ENCODE measurements at places on chromosomes 11 and 22.
A peak's percentile ranks its signal among the peaks of the same experiment; 100 is the strongest.

- peak; percentile 41 for DNase-seq
These were observed 11.8 kb downstream of the TBC1D10A start for GRCh38 chr22:30314915-30315314.

DNA sequence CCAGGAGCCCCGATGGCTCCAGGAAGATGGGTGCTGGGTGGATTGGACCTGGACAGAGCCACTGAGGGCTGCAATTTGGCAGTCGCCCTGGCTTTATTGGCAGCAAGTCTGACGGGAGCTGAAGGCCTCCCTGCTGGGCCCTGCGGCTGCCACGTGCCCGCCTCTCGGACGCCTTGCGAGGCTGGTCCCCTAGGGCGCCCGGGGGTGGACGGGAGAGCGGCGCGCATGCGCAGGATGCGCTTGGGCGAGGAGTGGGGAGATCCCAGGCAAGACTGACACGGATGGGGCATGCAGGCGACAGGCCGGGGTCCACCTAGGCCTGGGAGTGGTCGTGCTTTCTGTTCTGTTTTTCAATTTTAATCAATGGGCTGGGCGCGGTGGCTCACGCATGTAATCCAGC lies 150.0 kb downstream of the ADAMTS15 start:
- no peak for DNase-seq

- no peak for DNase-seq
These were observed 141.7 kb upstream of the TBCEL start for GRCh38 chr11:120882175-120882574.

DNA sequence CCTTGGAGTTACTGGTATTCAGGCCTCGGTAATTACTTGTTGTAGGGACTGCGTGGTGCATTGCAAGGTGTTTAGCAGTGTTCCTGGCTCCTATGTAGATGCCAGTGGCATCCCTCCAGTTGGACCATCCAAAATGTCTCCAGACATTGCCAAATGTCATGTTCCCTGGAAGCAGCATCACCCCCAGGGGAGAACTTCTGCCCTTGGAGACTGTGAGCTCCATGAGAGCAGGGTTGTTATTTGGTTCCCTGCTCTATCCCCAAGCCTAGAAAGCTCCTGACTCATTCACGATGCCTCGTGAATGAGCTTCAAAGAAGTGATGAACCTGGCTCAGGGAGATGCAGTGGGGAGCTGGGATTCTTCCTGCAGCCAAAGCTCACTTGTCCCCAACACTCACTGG lies 4.8 kb upstream of the CD248 start:
- no peak for DNase-seq

GRCh38 chr11:33554219-33554618 lies 146.4 kb downstream of the C11orf91 start:
- DNase-seq: no peak

GRCh38 chr11:121039971-121040613 lies 16.2 kb downstream of the TBCEL start:
- no peak for DNase-seq

DNA sequence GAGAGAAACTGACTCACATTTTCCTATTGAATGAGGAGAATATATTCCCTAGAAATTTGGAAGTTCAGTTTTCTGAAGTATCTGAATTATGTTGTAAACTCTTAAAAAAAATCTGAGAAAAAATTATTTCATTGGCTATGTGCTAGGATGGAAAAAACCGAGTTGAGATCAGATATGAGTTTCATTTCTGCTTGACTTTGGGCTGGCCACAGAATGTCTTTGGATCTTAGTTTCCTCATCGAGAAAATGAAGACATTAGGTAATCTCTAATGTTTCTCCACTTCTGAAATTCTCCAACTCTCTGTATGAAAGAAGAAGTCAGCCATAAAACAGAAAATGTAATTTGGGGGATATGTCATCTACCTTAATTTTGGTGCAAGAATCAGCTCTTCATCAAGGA lies 28.8 kb downstream of the SLN start:
- DNase-seq: no peak

DNA sequence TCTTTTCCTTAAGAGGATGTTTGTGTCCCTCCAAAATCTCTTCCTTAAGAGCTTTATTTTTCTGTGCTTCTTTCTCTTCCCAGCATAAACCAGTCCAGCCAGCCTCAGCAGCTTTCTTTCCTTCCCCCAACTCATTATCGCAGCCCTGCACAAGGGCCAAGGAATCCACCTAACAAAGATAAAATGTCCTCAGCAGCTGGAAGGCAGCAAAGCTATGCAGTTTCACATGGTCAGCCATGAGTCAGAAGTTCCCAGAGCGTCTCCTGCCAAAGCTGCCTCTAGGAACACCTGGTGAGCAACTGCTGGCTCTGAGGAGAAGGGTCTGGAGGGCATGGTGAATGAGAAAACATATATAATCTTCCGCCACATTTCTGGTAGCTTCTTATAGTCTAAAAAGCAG lies 45.3 kb upstream of the HMGXB4 start:
- DNase-seq: no peak

- no peak for DNase-seq
These were observed 1031.1 kb downstream of the TBC1D22A start for GRCh38 chr22:47793304-47794101.

DNA sequence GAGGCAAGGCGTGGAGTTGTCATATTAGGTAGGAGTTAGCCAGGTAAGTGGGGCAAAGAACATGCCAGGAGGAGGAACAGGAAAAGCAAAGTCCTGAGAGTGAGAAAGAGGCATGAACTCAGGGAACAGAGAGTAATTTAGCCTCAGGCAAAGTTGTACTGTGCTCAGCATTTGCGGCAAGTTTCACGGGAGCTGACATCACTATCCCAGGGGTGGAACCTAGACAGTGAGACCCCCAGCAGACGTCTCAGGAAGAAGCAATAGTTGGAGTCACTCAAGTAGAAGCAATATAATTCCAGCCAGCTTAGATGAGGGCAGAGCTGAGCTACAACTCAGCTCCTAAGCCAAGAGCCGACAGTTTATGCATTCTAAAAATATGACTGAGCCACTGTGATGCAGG lies 426.0 kb upstream of the ISX start:
- no peak for DNase-seq

DNA sequence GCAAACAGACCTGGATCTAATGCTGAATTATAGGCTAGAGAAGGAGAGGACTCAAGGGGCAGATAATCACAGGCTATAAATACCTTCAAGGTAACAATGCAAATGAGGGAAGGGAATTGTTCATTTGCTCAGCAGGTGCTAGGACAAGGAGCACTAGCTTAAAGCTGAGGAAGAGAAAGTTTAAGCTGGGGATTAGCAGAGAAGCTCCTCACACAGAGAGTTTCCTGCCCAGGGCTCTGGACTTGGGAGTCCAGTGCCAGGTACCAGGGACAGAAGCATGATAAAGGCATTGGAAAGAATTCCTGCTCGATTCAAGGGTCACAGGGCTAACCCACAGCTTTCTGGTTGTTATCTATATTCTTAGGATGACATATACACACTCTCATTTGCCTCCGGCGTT lies 509.9 kb downstream of the NTM start:
- DNase-seq: no peak

GRCh38 chr11:119158467-119158866 lies 9.6 kb downstream of the ABCG4 start:
- no peak for DNase-seq

GRCh38 chr22:42939941-42940653 lies 74.9 kb downstream of the PACSIN2 start:
- DNase-seq: no peak

GRCh38 chr11:124738713-124739478 lies 846 bp upstream of the NRGN start:
- DNase-seq: no peak

DNA sequence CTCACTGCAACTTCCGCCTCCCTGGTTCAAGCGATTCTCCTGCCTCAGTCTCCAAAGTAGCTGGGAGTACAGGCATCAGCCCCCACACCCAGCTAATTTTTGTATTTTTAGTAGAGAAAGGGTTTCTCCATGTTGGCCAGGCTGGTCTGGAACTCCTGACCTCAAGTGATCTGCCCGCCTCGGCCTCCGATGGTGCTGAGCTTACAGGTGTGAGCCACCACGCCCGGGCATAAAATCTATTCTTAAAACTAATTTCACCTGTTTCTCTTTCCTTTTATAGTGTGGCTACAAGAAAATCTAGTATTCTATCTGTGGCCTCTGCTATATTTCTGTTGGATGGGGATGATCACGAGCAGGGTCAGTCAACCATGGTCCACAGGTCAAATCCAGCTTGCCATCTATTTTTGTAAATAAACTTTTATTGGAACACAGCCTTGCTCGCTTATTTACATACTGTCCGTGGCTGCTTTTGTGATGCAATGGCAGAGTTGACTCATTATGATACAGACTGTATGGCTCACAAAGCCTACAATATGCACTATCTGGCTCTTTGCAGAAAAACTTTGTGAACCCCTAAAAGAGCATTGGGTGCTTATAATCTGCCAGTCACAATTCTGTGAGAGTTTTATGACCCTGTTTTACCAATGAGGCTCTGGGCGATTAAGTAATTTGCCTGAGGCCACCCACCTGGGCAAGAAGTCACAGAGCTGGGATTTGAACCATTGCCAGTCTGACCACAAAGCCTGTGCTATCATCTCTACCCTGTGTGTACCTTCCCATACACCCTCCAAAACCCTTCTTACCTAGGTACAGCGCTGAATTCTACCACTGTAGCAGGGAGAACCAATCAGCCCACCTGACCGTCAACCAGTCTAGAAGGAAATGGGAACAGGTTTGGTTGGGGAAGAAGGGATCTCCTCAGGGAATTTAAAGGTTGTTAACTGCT lies 28.3 kb downstream of the SLC1A2 start:
- no peak for DNase-seq

DNA sequence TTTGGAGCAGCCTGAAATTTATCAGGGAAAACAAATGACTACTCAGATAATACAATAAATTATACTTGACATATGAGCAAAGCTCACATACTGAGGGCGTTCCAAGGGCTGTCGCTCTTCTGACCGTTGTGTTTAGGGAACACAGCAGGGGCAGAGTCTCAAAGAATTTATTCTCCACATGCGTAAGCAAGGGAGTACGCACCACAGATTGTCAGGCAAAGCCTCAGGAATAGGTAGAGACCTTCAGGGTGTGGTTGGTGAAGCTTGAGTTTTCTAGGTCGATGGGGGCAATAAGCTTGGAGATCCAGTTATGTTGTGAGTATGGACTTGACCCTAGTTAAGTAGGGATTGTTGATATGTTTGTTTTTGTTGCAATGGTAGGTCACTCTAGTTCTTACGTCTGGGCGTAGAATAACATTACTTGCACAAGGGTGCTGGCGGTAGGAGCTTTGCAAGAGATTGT lies 830 bp downstream of the ACAT1 start:
- DNase-seq: no peak

- no peak for DNase-seq
These were observed 620.3 kb downstream of the NELL1 start for GRCh38 chr11:21289686-21290085.

- DNase-seq: no peak
These were observed 56.1 kb downstream of the SYT9 start for GRCh38 chr11:7307836-7308235.

DNA sequence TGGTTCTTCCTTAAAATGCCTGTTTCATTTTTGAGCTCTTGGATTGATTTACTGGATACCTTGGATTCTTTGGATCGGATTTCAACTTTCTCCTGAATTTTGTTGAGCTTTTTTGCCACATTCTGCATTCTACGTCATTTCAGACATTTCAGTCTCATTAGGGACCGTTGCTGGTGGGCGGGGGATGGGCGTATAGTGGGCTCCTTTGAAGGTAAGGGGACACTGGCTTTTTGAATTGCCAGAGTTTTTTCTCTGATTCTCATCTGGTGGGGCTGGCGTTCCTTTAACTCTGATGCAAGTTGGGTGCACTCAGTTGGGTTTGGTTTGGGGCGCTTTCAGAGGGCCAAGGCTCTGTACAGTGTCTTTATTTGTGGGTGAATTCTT lies 216.5 kb downstream of the DYNC2H1 start:
- DNase-seq: no peak

DNA sequence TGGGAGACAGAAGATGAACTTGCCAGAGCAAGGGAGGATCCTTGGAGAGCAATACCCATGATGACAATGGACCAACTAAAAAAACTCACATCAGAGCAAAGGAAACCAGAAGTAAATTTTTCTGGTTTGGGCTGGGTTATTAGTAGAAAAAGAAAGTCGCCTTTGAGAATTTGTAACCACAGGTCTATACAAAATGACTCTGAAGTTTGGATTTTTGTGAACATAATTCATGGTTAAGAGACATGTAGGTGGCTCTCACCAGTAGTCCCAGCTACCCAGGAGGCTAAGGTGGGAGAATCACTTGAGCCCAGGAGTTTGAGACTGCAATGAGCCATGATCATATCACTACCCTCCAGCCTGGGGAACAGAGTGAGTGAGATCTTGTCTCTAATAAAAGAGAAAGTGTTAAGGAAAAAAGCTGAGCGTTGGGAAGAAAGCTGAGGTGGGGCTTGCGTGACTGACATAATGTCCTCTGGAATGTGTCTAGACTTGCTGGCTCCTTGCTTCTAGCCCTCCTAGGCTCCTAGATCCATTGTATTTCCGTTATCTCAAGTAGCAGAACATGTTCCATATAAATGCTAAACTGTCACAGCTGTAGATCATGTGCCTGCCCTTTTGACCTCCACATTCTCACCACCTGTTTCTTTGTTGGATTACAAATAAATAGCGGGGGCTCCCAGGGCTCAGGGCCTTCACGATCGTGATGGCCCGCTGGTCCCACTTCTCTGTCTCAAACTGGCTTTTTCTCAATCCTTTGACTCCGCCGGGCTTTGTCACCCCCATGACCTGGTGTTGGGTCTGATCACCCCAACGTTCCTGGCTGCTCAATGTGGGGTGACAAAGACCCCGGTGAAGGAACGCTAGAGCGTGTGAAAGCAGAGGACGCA lies 56.2 kb upstream of the SC5D start:
- no peak for DNase-seq

- DNase-seq: no peak
These were observed 112.1 kb upstream of the ANO1 start for GRCh38 chr11:69965821-69966582.

DNA sequence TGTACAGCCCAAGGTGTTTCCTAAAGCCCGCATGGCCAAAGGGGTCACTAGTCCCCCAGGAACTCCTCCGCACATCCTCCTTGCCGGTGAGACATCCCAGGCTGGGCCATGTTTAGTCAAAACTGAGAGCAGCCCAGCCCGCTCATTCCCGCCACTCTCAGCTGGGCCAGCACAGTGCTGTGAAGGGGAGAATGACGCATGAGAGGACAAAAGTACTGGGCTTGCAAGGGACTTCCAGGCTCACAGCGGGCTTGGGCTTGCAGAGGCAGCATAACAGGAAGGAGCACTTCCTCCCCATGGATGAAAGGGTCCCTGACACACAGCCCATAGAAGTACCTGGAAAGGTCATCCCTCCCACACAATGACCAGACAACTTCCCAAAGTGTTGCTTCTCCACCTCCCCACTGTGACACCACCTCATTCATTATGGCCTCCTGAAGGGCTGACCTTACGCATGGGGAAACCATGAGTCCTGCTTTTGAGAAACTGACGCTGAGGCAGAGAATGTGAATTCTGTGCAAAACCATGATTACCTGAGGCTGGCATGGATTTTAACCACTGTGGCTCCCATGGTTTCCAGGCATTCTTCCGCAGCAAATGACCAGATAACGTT lies 19.1 kb downstream of the ETS1 start:
- DNase-seq: no peak

- peak; percentile 18 for DNase-seq
These were observed 695 bp downstream of the PEX26 start for GRCh38 chr22:18078329-18079041.

Data from effector memory CD8-positive, alpha-beta T cell (primary cell).